GDM1 (cell line): ENCODE measurements at places on chromosomes 3 and 15.

- no peak for DNase-seq
Observed at GRCh38 chr15:47934342-47934741, 186.4 kb upstream of the SLC24A5 start.

- no peak for DNase-seq
Observed at GRCh38 chr3:138862924-138863775, 28.4 kb upstream of the PIK3CB start.

- DNase-seq = no peak
Observed at GRCh38 chr3:188578576-188579363, 424.8 kb downstream of the LPP start.

DNA sequence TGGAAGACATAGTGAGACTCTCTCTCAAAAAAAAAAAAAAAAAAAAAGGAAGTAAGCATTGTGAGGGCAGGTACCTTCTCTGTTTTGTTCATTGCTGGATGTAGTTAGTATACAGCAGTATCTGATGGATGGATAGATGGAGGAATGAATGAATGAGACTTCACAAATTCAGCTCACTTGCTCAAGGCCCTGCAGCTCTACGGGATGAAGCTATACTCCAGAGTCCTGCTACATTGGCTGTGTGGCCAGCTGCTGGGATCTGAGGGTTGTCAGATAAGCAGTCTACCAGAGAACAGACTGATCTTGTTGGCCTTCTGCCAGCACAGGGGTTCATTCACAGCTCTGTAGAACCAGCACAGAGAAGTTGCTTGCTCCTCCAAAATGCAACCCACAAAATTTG, 35.0 kb downstream of the MLH1 start:
- no peak for DNase-seq

GRCh38 chr15:29476503-29477080, 207.0 kb upstream of the NSMCE3 start:
- DNase-seq = no peak

GRCh38 chr3:175445741-175446140, 586.6 kb downstream of the NAALADL2 start:
- no peak for DNase-seq
